SK-MEL-5 (cell line): ENCODE measurements at places on chromosomes 5 and 9. TPM values are rescaled to one million over a fixed set of nuclear protein-coding genes. Genes with fewer than 3 reads are reported as not detected.
A peak's percentile ranks its signal among the peaks of the same experiment; 100 is the strongest.

TMEM171 gene
- total RNA-seq: 4.6 and 4.8 TPM in 2 replicates

CCDC192 gene
- not detected in 2 replicates for total RNA-seq

WDR38 gene
- not detected in 2 replicates for total RNA-seq

GNE gene
- total RNA-seq: 23.9 and 24.1 TPM in 2 replicates

SUSD1 gene
- 1.4 and 1.5 TPM in 2 replicates for total RNA-seq

HAPLN1 gene
- not detected in 2 replicates for total RNA-seq

ANKRD18A gene
- not detected in 2 replicates for total RNA-seq

C8G gene
- total RNA-seq: 0.45 and 0.53 TPM in 2 replicates

G3BP1 gene
- total RNA-seq: 280 TPM in 2 replicates

DRD1 gene
- not detected in 2 replicates for total RNA-seq

CCIN gene
- not detected in 2 replicates for total RNA-seq

AJM1 gene
- 1.2 and 1.4 TPM in 2 replicates for total RNA-seq

PCDHB4 gene
- total RNA-seq: 0.40 and 0.43 TPM in 2 replicates

ABO gene
- not detected in 2 replicates for total RNA-seq

ARHGEF28 gene
- 0.27 and 0.63 TPM in 2 replicates for total RNA-seq

DNA sequence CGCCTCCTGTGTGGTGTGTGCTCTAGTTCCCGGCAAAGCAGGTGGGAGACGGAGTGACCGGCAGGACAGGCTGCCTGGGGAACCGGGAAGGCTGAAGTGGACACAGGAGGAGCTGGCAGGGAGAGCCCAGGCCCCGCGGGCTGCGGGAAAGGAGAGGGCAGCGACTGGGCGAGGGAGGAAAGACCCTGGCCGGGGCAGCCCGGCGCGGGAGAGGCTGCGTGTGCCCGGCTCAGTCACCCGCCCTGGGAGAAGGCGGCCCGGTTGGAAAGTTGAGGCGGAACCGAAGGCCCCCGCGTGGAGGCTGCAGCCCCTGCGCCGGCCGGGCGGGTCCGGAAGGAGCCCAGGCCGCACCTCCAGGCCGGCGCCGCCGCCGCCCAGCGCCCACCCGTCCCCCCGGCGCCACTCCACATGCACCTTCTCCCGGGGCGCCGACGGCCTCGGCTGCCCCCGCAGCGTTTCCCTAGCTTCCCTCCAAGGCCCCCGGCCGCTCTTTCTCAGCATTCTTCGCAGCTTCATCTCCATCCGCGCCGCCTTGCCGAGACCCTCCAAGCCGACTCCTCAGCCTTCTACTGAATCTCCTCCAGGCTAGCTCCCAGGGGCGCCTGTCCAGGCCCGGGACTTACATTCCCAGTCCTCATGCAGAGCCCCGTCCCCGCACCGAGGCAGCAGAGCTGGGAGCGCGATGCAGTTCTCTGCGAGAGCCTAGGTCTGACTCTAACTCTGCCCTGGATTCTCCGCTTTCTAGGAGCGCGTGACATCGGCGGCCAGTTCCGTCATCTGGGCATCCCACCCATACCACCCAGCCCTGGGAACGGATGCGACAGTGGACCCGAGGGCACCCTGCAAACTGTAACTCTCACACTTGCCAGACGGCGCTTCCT, 152.0 kb downstream of the ERCC6L2 start:
- DNase-seq: no peak

DNA sequence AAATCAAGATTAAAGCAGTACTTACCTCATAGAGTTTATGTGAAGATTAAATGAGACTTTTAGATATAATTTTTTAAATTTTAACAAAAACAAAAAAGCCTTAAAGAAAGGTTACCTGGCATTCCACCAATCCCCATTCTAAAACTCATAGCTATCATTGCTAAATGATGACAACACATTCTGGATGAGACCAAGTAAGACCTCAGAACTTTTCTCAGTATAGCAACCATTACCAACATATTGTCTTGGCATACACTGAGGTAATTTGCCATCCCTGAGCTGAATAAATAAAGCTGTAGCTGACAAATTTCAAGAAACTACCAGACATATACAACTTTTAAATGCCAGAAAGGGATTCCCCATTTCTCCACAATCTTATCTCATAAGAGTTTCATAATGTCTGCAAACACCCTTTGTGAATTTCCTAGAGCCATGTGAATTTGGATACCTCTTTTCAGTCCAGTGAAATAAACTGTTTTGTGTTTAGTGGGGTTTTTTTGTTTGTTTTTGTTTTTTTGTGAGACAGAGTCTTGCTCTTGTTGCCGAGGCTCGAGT, 29.5 kb downstream of the RANBP3L start:
- DNase-seq: no peak

GRCh38 chr5:153516504-153517240, 26.2 kb downstream of the GRIA1 start:
- DNase-seq: no peak

DNA sequence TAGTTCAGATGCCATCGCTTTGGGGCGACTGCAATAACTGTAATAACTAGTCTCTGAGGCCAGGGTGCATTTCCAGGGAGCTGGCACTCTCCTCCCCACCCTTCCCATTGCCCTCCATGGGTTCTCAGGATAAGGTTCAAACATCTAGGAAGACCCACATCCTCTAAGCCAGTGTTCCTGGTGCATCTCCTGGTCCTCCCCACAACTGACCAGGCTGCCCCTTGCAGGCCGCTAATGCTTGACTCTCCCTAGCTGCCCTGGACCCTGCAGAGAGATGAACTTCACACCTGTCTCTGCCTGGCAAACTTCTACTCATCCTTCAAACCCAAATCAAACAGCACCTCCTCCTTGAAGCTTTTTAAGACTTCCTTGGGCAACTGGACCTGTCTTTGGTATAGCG, 15.9 kb downstream of the CCNJL start:
- no peak for DNase-seq

GRCh38 chr5:166074582-166075481, 2216.6 kb upstream of the WWC1 start:
- no peak for DNase-seq

- no peak for DNase-seq
These were observed 73.8 kb upstream of the IL17B start for GRCh38 chr5:149452665-149453617.

- DNase-seq: no peak
These were observed at the start of gene C5 for GRCh38 chr9:121050128-121050988. Gene C5 (minus strand): TSS chr9:121050275. CDS start chr9:121050246, 29 bp downstream.

GRCh38 chr5:149852641-149853330, 91.8 kb downstream of the PDE6A start:
- peak; percentile 85 for DNase-seq

DNA sequence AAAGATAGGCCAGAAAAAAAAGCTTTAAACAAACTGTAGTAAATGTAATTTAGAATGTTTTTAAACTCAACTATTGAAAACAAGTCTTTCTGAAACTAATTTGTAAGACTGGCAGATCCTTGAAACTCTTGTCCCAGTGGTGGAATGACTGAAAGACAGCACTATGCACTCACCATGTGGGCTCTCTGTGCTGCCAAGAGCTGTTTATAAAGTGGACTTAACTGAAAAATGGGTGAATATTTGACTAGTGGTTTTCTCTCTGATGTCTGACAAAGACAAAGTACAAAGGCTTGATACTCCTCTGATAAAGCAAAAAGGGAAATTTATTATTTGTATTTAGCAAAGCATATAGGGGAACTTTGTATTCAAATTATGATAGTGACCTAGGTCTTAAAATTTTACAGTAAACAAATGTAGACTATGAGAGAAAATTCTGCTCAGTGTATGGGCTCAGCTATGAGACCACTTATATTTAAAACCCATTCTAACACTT, 635.4 kb downstream of the NR2F1-AS1 start:
- no peak for DNase-seq

DNA sequence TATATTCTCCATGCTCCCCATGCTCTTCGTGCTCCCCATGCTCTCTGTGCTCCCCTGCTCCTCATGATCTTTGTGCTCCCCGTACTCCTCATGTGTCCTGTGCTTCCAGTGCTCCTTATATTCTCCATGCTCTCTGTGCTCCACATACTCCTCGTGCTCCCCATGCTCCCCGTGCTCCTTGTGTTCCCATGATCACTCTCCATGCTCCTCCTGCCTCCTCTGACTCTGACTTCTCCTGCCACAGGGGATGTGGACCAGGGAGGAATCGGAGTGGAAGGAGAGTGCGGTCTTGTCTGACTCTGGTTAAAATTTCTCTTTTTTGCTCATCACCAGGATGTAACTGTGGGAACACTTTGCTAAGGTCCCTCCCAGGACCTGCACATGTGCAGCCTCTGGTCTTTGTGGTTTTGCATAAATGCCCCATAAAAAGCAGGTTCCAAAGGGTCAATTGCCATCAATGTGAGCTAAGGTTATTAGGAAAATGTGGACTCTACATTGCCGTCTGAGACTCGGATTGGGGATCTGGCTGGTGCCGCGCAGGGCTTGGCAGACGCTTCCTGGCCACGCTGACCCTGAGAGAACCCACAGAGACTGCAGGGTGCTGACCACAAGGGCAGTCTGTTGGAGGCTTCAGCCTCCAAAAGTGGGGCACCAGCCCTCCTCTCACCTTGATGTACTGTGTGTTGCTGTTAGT, 52.5 kb downstream of the TRIP13 start:
- DNase-seq: no peak

DNA sequence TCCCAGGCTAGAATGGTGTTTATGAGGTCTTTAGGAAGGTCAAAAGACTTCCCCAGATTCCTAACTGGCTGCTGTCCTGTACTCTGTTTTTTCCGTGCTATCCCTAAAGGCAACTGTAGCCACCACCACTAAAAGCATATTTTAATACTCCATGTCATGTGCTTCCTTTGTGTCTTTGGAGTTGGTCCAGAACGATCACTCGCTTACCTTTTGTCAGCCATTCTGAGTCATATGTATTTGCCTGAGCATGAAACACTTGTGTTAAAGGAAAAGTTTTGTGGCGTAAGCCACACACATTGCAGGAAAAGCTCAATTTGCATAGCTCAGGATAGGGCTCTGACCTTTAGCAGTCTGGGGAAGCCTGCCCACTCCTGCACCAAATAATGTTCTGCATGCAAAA, 299.6 kb downstream of the NTRK2 start:
- DNase-seq: peak; percentile 77

GRCh38 chr5:140633021-140633471, at the start of gene CD14:
Gene CD14 (minus strand): TSS chr5:140633175. CDS start chr5:140633071, 104 bp downstream.
- DNase-seq: no peak

DNA sequence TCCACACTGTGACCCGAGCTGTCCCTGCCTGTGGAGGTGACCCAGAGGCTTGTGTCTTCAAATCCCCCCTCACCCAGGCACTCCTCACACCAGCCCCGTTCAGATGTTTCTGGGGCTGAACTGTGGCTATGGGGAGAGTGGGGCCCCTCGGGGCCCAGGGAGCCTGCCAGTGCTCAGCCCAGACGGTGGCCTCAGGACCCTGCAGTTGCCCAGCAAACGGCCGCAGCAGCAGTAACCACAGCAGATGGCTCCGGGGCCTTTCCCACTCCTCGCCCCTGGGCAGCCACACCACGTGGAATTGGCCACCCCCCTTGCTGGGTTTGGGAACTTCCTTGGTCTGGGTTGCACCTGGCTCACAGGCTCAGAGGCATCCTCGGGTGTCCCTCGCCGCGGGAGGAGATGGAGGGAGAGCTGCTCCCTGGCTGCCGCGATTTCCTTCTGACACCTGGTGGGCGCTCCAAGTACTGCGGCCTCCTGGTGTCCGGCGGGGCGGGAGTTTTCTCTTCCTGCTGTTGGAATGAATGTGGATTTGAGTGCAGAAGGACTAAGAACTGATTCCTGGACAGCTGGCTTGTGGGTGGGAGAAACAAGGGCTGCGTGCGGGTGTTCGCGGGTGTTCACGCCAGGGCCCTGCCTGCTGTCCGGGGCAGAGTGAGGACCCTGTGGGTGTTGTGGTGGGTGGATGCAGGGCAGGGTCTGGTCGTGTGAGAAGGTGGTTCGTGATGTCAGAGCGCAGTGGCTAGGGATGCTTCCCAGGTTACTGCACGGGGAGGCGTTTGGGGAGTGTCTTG, 97.5 kb downstream of the COL5A1 start:
- peak; percentile 64 for DNase-seq

- no peak for DNase-seq
These were observed 5.2 kb downstream of the SURF4 start for GRCh38 chr9:133370685-133371084.

GRCh38 chr9:96612105-96612965, 7.3 kb downstream of the CDC14B start:
- DNase-seq: peak; percentile 48

GRCh38 chr9:33248606-33249005, 8.6 kb downstream of the SPINK4 start:
- no peak for DNase-seq

- DNase-seq: no peak
These were observed 3.4 kb downstream of the FAM13B start for GRCh38 chr5:138029501-138029900.

DNA sequence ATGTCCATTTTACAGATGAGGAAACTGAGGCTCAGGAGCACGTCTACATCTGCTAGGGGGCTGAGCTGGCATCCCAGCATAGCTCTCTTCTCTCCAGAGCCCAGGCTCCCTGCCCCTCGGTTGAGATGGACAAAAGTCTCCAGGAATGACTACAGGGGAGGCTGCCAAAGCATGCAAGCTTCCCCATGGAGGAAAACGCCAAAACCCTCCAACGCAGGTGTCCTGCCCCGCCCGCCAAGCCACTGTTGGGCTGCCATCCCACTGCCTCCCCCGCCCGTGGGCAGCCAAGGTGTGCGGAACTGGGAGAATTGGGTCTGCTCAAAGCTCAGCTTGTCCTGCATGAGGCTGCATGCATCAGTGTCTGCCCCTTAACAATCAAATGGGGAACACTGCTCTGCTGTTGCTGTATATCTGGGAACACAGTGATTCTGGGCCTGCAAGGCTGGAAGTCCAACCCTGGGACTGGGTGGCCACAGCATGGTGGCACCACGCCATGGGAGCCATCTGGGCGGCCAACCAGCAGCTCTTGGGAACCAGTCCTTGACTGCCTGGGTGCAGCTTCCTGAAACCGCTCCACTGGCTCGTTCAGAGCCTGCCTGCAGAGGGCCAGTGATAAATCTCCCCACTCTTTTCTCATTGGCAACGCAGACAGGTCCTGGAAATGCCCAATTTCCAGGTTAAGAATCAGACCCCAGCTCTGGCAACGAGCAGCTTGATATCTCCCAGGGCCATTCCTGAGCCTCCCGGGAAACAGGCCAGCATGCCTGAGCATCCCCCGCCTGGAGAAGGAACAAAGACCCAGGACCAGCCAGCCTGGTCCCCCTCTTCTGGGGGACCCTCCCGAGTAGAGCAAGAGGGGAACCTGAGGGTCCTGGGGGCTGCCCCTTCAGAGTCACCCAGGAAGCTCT, 3.5 kb downstream of the RALGDS start:
- no peak for DNase-seq
